ENCODE measurements at places on chromosomes 3 and 15.

DNA sequence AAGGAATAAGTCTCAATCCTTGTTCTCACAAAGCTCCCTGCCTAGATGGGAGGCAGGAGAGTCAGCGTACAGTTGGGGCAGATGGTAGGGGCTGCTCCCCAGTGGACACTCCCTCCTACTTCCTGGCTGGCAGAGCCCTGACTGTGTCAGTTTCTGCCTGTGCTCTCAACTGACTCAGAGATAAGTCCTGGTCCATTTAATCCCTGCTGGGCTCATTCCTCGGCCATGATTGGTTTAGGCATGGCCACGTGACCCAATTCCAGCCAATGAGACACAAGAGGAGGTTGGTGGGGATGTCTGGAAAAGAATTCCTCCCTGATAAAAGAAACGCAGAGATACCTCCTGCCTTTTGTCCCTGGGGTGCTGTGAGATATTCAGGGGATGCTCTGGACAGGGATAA is 118.1 kb upstream of the SLC6A11 start:
- no peak for DNase-seq

- no peak for DNase-seq
Measured at GRCh38 chr3:18982920-18983319, 165.4 kb upstream of the KCNH8 start.

DNA sequence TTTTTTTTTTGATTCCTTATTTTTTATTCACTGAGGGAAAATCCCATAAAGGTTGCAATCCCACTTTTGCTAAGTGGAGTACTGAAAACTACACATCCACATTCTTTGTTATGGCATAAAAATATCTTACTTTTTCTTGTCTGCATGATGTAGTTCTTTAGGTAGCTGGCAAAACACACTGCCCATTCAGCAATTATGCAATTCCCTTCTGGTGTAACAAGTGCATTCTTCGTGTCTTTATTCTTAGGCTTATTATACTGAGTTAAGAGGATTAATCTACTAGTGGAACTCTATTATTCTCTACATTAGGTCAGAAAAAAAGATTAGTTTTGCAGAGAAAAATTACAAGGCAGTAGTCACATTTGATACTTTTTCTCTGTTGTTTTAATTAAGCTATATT is 403.8 kb upstream of the GBE1 start:
- DNase-seq, result no peak

DNA sequence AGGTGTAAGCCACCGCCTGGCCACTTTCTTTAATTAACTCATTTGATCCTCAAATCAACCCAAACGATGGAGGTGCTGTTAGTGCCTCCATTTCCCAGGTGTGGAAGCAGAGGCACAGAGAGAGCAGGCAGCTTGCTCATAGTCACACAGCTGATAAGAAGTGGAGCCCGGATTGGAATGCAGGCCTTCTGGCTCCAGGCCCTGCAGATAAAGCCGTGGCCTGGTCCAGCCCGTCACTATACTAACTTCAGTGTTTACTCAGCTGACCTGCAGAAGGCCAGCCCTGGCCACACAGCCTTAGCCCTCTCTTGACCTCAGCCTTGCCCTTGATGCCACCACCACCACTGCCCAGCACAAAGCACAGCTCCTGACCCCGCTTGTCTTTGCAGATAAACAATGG is 116.7 kb downstream of the NUP210 start:
- no peak for DNase-seq

- no peak for DNase-seq
Measured at GRCh38 chr3:62379321-62379798, 6.0 kb upstream of the FEZF2 start.

DNA sequence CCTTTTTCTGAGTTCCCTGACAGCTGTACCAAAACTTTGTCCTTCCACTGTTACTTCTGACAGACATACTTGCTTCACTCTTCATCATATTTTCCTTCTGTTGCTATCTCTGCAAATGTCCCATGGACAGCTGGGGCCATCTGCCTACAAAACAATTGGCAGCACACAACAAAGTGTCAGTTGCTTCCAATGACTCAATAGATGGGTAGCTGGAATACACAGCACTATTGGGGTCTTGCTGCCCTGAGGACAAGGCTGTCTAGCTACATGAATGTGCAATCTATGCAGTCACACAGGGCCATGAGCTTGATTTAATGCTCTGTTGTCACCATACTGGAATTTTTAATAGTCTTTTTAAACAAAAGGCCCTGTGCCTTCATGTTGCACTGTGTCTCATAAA is 192.8 kb downstream of the DTWD1 start:
- DNase-seq, result no peak

DNA sequence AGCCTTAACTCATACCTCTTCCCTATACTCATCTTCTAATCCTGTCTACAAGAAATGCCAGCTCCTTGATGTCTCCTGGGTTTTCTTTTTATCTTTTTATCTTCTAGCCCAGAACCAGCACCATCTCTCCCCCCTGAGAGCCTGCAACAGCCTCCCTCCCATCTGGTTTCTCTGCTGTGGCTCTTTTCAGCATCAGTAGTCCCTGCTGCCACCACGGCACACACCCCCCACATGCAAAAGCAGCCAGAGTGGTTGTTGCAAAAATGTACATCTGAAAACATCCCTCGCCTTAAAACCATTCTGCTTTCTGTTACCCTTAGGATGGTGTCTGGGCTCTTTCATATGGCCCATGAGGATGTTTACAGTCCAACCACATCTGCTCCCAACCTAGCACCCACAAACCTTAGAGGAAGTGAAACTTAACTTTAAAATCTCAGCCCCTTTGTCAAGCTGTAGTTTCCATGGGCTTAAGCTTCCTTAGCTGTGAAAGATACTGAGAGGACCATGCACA is 775 bp downstream of the TTC21A start:
- no peak for DNase-seq

GRCh38 chr3:112972158-112972557 is 2.7 kb downstream of the CD200R1 start:
- DNase-seq, result no peak

DNA sequence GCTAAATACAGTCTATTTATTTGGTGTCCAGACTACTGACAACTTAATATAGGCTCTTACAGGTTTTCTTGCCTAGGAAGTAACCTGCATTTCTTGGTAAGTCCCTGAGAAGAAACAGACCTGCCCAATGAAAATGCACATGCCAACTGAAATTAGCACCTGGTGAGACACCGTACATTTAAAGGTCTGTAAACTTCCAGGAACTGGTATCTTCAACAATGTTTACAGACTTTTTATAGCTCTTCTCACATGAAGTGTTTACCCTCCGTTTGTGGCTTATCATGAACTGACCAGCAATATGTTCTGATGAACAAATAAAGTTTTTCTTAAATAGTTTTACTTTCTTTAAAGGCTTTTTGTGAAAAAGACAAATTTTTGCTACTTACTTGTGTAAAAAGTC is 93.3 kb downstream of the PCCB start:
- DNase-seq, result no peak

- no peak for DNase-seq
Measured at GRCh38 chr3:125150525-125151441, 61.8 kb downstream of the SLC12A8 start.

GRCh38 chr15:100592898-100593297 is 9.1 kb downstream of the LINS1 start:
- DNase-seq, result no peak

- DNase-seq, result no peak
Measured at GRCh38 chr3:149340310-149340933, 7.0 kb upstream of the TM4SF18 start.

DNA sequence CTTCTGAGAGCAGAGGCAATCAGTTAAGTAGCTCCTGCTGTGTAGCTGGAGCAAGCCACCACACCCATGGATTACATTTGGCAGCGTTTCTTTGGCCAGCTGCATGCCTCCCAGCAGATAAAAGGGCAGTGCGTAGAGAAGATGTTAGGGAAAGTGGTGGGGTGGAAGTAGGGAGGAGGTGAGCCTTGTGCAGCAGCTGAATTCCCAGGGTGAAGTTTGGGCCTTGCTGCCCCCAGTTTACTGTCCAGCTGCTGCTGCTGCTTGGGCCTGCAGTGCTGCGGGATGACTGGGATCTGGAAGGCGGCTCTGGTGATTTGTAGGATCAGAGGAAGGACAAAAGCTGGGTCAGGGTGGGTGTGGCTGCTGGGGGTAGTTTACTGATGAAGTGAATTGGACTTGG is 318.7 kb upstream of the C2CD4B start:
- DNase-seq, result no peak

GRCh38 chr15:92899601-92899947 is 550 bp upstream of the CHD2 start:
- DNase-seq, result no peak

DNA sequence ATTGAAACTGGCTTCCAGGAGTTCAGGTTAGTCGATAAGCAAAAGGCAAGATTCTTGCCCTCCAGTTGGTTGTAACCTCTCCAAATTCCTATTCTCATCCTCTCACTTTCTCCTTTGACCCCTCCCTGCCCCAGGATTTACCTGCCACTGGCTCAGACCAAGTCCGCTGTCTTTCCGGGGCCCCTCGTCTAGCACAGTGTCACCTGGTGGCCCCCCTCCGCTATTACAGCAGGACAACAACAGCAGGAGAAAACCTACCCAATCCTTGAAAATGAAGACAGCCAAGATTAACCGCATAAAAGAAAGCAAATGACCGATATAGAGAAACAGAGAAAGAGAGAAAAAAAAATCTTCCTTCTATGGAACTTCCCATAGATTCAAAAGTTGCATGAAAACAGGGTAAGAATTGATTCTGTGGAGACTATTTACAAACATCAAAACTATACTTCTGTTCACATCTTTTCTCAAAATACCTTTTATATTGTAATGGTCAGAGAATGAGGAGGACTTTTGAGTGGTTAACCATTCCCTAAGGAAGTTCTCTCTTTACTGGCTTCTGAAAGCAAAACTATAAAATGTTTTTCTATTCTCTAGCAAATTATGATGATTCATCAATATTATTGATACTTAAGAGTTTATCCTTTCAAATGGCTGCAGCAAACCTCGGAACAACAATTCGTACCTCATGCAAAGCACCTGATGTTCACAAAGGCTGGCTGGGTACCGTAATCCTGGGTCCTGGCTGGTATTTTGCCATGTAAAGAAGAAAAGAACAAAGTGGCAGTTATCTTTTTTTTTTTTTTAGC is 10.0 kb upstream of the ST8SIA2 start:
- DNase-seq, result peak; percentile 17

GRCh38 chr3:46154311-46154710 is 53.8 kb downstream of the CCR1 start:
- no peak for DNase-seq

DNA sequence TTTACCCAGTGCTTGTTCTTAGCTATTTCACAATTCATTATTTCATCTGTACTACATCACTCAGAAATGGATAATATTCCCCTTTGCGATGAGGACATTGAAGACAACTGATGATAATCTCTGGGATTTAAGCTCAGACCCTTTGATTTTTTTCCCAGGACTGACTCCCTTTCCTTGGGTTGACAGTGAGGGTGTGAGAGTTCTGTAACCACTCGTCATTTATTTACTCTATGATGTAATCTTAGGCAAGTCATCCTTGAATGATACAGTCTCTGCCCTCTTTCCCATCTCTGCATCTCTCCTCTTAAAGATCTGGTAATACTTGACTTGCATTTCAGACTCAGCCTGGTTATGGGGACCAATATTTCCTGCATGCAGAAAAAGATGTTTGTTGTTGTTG is 1041.7 kb downstream of the AGBL1 start:
- no peak for DNase-seq

DNA sequence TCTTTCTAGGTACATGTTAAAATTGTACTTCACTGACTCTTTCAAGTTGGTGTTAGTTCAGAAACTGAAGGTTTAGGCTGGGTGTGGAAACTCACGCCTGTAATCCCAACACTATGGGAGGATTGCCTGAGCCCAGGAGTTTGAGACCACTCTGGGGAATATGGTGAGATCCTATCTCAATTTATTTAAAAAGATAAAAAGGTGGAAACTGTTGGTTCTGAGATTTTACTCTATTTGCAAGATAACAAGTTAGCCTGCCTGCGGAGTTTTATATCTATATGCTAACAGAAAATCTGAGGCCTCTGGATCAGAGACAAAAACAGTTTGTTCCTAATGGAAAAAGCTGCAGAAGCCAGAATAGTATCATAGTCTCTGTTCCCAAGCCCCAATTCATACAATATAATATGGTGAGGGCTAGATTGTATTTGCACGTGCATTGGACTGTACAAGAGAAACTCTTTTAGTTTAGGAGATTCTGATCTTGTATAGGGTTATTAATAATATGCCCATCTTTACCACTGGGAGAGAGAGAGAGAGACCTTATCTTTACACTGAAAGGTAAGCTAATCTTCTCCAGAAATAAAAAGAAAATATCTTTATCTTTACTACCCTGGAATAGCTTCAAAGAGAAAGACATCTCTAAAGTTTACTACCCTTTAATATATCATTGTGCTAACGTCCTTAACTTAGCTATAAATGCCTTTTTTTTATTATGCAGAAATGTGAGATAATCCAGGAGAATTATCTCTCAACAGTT is 1267.6 kb downstream of the OTOL1 start:
- DNase-seq, result no peak

- no peak for DNase-seq
Measured at GRCh38 chr3:78101384-78101783, 1061.5 kb downstream of the ROBO2 start.

DNA sequence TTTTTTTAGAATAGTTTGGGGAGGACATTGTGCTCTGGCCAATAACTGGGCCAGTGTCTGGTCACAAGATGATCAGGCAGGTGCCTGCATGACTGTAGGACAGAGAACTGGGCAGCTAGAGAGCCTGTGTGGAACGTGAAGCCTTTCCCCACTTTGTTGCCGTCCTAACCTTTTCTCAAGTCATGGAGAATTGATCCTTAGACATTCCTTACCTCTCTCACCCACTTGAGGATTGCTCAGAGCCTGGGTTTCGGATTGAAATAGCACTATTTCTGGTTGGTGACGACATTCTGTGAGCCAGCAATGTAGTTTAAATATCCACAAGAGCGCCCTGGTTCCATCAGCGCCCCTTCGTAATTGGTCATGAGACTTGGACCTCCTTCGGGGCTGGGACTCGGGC is 138.4 kb downstream of the IGF1R start:
- DNase-seq, result no peak

DNA sequence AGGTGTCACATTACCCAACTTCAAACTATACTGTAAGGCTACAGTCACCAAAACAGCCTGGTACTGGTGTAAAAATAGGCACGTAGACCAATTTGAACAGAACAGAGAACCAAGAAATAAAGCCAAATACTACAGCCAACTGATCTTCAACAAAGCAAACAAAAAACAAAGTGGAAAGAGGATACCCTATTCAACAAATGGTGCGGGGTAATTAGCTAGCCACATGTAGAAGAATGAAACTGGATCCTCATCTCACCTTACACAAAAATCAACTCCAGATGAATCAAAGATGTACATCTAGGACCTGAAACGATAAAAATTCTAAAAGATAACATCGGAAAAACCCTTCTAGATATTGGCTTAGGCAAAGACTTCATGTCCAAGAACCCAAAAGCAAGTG is 13.1 kb downstream of the PEAK1 start:
- DNase-seq, result no peak

DNA sequence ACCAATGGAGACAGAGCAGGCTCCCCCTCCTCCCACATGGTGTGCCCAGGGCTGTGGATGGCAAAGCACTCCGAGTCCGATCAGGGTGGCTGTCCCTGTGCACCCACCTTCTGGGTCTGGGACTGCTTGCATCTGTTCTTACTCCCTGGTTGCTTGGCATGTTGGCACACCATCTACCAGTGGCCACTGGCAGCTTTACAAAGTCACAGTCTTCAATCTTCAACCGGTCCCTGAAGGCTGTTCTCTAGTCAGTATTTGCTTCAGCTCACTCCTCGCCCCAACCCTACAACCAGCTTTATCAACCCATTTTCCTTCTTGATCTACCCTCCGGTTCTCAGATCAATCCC is 14.8 kb downstream of the HOMER2 start:
- no peak for DNase-seq

- no peak for DNase-seq
Measured at GRCh38 chr3:143480344-143480743, 360.8 kb downstream of the CHST2 start.
